T47D (cell line): ENCODE measurements at places on chromosomes 13 and 19.
A peak's percentile ranks its signal among the peaks of the same experiment; 100 is the strongest.

DNA sequence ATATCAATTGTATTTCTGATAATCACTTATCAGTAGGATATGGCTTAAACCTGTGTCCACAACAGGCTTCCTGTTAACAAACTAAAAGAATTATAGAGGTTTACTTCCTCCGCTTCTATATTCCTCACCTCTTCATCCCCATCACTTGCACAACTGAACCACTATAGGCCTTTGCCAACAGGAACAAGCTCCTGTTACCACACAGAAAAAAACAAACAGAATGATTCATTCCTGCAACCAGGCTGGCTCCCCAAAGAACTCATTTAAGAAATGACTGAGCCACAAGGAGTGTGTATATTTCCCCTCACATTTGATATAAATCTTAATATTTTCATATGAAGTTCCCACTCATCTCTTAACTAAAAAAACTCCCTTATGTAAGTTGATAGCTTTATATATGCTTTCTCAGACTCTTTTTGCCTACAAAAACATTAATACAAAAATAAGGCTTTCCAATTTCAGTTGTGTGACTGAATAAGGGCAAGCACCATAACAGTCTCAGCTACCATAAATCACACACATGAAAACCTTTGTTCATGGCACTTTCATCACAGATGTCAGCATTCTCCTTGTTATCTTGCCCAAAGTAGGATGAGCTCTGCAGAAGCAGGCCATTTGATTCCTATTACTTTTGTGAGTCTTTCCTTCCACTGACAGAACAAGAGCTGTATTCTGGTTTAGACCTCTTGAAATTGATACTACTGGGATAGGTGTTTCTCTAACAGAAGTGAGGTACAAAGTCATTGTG is 366.8 kb downstream of the SLITRK1 start:
- DNase-seq = peak; percentile 37

DNA sequence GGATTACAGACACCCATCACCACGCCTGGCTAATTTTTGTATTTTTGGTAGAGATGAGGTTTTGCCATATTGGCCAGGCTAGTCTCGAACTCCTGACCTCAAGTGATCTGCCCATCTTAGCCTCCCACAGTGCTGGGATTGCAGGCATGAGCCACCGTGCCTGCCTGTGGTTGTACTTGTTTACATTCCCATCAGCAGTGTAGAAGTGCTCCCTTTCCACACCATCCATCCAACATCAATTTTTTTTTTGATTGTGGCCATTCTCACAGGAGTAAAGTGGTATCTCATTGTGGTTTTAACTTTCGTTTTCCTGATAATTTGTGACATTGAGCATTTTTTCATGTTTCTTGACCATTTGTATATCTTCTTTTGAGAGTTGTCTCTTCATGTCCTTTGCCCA is 1019.4 kb upstream of the SLC10A2 start:
- no peak for DNase-seq

- no peak for DNase-seq
These were observed 304.0 kb downstream of the SPRY2 start for GRCh38 chr13:80036845-80037504.

DNA sequence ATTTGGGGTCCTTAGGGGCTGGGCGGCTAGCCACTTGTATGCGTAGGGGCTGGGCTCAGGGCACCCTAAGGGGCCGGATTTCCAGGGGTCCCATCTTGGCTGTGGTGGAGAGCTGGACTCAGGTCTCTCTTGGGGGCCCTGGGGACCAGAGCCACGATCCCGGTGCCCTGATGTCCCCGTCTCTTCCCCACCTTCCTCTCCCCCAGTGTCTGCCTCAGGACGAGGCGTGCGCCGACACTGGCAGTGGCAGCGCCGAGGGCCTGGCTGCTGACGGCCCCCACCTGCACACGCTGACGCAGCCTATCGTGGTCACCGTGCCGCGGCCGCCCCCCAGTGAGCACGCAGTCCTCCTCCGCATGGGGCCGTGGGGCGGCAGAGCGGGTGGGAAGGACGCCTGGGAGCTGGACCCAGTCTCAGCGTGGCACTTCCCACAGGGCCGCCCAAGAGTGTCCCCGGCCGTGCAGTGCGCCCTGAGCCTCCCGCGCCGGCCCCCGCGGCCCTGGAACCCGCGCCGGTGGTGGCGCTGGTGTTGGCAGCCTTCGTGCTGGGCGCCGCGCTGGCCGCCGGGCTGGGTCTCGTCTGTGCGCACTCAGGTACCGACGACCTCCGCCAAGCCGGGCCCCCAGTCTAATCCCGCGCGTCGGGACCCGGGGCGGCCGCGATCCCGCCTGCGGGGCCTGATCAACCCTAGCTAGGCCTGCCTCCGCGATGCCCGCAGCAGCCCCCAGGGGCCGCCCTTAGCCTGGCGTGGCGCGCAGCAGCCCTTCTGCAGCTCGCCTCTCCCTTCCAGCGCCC is 2.7 kb upstream of the SNAPC2 start:
- peak; percentile 34 for DNase-seq

DNA sequence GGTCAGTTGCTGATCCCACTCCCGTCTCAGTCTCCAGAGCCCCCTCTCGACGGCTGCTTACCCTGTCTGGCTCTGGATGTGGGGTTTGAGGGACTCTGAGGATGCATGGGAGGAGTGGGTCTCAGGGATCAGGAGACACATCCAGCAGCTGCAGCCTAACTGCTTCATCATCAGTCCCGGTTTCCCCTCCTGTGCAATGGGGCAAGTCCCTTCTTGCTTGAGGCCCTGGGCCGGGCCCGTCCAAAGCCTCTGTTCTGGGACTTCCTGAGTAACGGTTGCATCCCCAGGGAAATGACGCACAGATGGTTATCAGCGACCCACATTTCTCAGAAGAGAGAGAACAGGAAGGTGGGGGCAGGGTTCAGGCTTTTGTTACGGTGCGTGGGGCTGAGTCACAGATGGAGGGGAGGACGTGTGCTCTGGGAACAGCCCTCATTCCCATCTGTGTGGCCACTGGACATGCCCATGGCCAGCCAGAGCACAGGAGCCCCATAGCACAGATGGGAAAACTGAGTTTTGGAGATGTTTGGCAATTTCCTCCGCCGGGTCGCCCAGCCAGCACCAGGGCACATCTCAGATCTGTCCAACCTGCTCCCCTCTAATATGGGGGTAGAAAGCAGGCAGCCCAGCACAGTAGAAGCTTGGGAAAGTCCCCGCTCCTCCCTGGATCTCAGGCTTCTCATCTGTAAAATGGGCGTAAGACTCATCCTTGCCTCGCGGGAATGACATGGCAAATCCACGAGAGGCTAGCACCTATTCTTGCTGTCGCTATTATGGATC is 19.3 kb downstream of the GNA15 start:
- peak; percentile 27 for DNase-seq

- no peak for DNase-seq
These were observed 22.5 kb downstream of the PABPC3 start for GRCh38 chr13:25118378-25118905.

GRCh38 chr19:47760632-47760999 is 15.3 kb downstream of the NOP53 start:
- DNase-seq = no peak

- no peak for DNase-seq
These were observed at the start of gene PRR19 for GRCh38 chr19:42301646-42302203. TSS of gene PRR19 (plus strand) at chr19:42302132. CDS start at chr19:42309585, 7,453 bp downstream.

DNA sequence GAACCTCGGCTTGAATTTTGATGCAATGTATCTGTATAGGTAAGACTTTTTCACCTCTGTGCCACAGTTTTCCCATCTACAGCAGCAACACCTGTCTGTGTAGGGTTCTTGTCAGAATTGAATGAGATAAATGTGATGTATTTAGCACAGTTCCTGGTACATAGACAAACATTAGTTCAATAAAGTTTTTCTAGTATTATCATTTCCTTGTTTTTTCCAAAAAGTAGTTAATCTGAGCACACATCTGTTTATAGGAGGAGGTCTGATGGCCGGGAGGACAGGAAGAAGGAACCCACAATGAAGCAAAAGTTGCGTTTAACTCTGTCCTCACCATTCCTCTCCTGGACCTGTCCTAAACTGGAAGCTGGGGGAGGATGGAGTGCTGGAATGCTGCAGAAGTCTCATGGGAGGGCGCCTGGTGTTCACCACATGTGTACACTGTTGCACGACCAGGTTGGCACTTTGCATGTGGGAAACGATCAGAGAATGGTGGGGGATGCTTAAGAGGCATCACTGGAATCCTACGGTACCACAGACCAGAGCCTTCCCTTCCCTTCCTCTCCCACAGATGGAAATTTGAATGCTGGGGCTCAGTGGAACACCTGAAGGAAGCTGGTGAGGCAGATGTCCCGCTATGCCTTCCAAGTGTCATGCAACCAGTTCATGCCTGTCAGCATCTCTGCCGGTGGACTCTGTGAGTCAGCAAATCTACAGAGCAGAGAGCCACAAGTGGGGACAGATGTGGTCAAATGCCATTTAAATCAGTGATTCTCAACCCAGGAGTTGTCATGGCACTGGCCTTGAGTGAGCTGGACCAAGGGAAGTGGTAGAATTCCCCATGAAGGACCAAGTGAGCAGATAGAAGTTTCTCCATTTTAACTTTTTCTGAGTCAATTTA is 315.6 kb downstream of the DLEU7 start:
- DNase-seq = no peak

GRCh38 chr19:3479177-3479833 is 1.0 kb downstream of the SMIM24 start:
- peak; percentile 70 for DNase-seq

DNA sequence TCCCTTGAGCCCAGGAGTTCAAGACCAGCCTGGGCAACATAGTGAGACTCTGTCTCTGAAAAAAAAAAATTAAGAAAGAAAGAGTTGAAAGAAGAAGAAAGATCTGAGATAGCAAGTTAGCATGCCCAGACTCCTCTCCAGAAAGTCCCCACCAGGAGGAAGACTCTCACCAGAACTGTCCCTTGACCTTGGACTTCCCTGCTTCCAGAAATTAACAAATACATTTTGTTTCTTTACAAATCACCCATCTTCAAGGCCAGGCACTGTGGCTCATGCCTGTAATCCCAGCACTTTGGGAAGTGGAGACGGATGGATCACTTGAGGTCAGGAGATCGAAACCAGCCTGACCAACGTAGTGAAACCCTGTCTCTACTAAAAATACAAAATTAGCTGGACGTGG is 44.3 kb upstream of the KLF2 start:
- DNase-seq = no peak
